ENCODE measurements at places on chromosomes 5 and 9. TPM values are rescaled to one million over a fixed set of nuclear protein-coding genes. Genes with fewer than 3 reads are reported as not detected.

DNA sequence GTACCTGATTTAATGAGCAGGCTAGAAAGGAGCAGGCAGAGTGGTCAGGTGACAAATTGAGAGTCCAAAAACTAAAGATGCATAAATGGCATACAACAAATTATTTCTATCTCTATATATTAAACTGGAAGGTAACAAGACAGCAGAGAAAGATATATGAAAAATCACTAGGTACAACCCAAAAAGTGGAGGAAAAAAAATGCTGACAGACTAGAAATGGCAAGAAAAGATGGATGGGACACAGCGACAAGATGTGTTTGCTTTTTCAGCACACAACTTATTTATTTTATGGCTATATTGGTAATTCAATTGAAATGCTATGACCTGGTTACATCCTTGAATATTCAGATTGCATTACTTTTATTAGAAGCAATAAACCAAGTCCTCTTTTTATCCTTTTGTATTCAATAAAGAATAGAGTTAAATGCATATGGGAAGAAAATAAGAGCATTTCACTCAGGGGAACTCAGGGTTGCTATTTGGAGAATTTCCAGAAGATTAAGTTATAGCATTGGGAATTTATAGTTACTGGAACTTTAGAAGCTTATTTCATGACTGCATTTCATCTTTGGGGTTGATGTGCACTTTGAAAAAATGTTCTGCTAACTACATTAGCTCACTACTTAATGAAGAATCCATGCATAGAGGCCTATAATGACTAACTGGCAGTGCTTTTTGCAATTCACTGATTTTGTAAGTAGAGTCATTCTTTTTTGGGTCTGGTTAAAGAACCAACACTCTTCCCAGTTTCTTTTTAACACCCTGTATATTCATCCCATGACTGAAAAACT, 566.6 kb upstream of the TUSC1 start:
- no peaks in the 10 kb centered on the region for H3K4me1 ChIP-seq
- no peaks in the 10 kb centered on the region for H3K27me3 ChIP-seq
- no peak overlapping the region for H3K4me3 ChIP-seq

Gene LCN1
- total RNA-seq = not detected

Gene NR6A1
- 2.2 TPM for total RNA-seq

GRCh38 chr9:3043369-3043768, 199.5 kb upstream of the PUM3 start:
- DNase-seq = no peak
- no peaks in the 10 kb centered on the region for H3K36me3 ChIP-seq
- no peak overlapping the region for H3K27ac ChIP-seq
- no peaks in the 10 kb centered on the region for H3K27me3 ChIP-seq
- no peak overlapping the region for H3K4me3 ChIP-seq

Gene ADGRV1
- not detected for total RNA-seq

DNA sequence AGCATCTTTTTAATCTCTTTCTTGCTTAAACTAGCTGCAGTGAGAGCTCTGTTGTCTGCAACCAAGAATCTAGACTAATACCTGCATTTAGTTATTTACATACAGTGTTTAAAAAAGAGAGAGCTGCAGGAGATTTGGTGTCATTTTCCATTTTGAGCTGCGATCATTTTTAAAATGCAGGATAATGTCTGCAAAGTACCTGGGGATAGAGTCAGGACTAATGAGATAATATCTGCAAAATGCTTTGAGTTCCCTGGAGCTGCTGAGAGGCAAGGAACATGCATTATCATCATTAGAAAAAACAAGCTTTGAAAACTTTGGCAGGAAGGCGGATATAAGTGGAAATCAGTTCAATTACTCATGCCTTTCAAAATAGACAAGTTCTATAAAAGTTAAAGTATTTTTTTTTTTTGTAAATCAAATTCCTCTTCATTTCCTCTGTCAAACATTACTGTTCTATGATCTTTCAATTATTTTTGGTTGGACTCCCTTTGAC, 21.8 kb upstream of the ANKRD33B start:
- H3K4me3 ChIP-seq = no peak overlapping the region
- H3K4me1 ChIP-seq = no peaks in the 10 kb centered on the region
- no peak for DNase-seq
- no peak overlapping the region for H3K27ac ChIP-seq
- H3K36me3 ChIP-seq = no peaks in the 10 kb centered on the region
- H3K27me3 ChIP-seq = peaks cover 3% of the 10 kb centered on the region

DNA sequence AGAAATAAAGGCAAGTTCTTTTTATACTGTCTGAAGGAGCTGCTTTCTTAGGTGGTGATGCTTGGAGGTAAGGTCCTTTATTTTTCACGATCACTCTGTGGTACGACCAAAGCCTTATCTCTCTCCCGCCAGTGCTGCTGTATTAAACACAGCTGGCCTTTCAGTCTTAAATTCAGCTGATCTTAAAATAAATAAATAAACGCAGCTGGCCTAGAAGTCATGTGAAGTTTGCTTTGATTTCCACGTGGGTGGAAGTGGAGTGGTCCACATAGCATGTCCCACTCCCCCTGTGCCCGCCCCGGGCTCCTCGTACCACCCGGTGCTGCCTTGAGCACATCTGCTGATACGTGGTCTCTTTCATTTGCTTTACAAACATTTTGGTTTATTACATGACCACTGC, 260.4 kb downstream of the FANCC start:
- H3K27ac ChIP-seq = peak overlapping the region; percentile 85
- H3K4me1 ChIP-seq = peaks cover 95% of the 10 kb centered on the region
- H3K27me3 ChIP-seq = no peaks in the 10 kb centered on the region
- DNase-seq = no peak
- H3K36me3 ChIP-seq = no peaks in the 10 kb centered on the region

DNA sequence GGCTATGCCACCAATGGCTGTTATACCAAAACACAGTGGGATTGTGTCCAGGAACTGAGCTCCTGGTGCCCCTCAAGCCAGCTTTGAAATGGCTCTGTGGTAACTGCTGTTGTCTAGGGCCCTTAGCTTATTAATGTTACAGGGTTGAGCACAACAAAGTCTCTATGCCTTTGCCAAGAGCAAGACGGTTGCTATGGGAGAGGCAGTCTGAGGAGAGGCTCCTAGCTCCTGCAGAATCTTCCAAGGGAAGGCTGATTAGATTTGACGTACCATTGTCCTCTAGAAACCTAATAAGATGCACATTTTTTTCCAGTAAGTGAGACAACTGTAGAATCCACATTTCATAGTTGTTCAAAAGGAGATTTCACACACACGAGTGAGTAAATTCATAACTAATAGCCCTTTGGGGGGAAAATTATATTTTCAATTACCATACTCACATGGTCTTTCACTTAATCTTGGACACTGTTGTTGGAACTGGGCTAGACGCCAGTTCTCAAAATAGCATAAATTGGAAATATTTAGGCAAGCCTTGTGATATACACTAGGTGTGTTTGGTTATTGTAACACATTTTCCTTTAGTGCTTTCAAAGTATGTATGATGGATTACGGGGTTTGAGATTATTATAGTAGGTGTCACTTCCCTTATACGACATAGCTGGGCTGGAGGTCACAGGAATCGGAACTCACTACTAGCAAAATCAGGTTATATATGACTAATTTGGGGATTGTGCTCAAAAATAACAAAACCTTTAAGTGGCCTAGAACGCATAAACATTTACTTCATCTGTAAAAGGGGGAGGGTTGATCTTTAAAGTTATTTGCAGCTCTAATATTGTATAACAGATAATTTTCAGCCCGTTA, 186.3 kb upstream of the EGFLAM start:
- no peak for DNase-seq
- H3K4me1 ChIP-seq = no peaks in the 10 kb centered on the region
- H3K27ac ChIP-seq = no peak overlapping the region
- H3K4me3 ChIP-seq = no peak overlapping the region
- H3K36me3 ChIP-seq = no peaks in the 10 kb centered on the region

DNA sequence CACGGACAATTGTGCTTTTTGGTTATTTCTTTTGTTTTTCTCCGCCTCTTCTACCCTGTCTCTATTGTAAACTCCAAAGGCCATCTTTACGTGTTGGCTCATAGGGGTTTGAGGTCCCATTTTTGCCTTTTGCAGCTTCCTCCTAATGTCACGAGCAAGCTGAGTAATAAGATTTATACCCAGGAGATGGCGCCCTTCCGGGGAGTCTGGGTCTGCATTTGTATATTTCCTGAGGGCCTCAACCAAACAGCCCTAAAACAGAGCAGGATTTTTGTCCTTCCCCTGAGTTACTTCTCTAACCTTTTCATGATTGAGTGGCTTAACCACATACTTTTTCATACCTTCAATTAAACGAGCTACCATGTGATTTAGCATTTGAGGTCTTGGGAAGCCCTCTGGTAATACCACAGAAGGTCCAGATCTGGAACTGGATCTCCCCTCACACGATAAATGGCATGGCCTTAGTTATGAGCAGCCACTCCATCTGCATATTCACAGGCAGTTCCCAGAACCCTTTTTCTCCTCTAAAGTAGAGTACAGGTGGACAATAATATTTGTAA, 11.2 kb upstream of the CFAP95 start:
- H3K4me1 ChIP-seq = no peaks in the 10 kb centered on the region
- H3K36me3 ChIP-seq = no peaks in the 10 kb centered on the region
- no peak for DNase-seq
- H3K27ac ChIP-seq = no peak overlapping the region

- no peaks in the 10 kb centered on the region for H3K27me3 ChIP-seq
- H3K4me3 ChIP-seq = peak overlapping the region; percentile 82
- peak overlapping the region; percentile 96 for H3K27ac ChIP-seq
Measured at GRCh38 chr9:111897601-111898137, 1.1 kb downstream of the UGCG start.

Gene MARCHF3
- 3.0 TPM for total RNA-seq

Gene GNA14
- total RNA-seq = 0.56 TPM

Gene SGCD
- 37.0 TPM for total RNA-seq

Gene ANKRD33B
- total RNA-seq = 38.9 TPM

- H3K36me3 ChIP-seq = no peaks in the 10 kb centered on the region
- H3K4me1 ChIP-seq = no peaks in the 10 kb centered on the region
- no peak for DNase-seq
- no peak overlapping the region for H3K4me3 ChIP-seq
Measured at GRCh38 chr5:163861670-163862069, 356.3 kb downstream of the MAT2B start.

- no peak overlapping the region for H3K4me3 ChIP-seq
- no peak overlapping the region for H3K27ac ChIP-seq
- DNase-seq = no peak
- H3K36me3 ChIP-seq = no peaks in the 10 kb centered on the region
Measured at GRCh38 chr5:56735849-56736641, 79.3 kb upstream of the MAP3K1 start.

DNA sequence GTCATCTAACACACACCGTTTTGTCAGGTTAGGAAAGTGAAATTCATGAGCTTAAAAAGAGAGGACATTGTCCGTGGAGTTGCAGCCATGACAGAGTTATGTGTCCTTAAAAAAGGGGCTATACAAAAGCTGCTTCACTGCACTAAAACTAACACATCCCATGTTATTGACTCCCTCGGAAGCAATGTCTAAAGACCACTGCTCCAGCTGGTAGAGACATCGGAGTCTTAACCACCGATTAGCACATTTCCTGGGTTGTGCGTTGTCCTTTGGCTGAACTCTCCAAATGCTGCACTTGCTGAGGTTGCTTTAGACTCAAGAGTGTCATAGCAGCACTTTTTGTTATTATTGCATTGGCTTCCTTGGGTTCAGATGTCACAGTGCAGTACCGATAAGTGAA, 128.3 kb upstream of the C9orf72 start:
- no peaks in the 10 kb centered on the region for H3K36me3 ChIP-seq
- peak; percentile 9 for DNase-seq
- H3K27me3 ChIP-seq = no peaks in the 10 kb centered on the region
- peaks cover 6% of the 10 kb centered on the region for H3K4me1 ChIP-seq

- H3K4me1 ChIP-seq = peaks cover 11% of the 10 kb centered on the region
- no peaks in the 10 kb centered on the region for H3K27me3 ChIP-seq
- DNase-seq = no peak
- no peak overlapping the region for H3K27ac ChIP-seq
Measured at GRCh38 chr9:137455359-137455991, 3.7 kb downstream of the NSMF start.

GRCh38 chr5:106699796-106700195, 970.9 kb downstream of the EFNA5 start:
- H3K27ac ChIP-seq = no peak overlapping the region
- no peak overlapping the region for H3K4me3 ChIP-seq
- no peaks in the 10 kb centered on the region for H3K36me3 ChIP-seq
- H3K27me3 ChIP-seq = no peaks in the 10 kb centered on the region
- no peak for DNase-seq

DNA sequence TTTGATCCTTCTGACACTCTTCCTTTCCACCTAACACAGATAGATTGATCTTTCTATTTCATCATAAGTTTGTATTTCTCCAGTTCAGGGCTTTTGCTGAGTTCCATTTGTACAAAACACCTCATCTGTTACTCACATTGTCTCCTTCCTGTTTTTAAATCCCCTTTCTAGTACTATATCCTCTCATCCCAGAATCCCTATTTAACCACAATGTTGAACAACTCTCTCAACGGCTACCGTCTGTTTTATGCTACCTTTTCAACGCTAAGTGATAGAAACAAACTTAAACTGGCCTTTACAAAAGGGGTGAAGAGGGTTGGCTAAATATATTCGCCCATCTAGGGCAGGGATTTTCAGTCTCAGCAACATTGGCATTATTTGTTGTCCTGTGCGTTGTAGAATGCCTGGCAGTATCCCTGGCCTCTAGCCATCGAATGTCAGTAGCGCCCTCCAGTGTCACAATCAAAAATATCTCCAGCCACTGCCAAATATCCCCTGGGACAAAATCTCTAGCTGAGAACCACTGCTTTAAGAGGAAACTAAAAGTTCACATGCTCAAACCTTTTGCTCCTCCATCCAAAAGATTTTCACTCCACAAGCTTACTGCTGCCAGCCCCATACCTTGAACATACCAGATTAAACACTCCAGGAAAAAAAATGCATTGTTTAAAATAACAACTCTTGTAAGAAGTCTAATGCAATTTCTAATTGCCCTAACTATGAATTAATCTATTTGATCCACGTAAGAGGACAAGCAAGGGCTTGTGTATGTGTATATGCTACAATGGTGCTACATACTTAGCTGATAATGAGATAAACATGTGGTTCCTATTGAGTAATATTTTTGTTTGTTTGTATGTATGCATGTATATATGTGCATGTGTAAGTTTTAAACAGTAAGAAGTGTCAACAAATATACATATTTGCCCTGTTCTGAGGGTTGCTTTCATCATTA, 344.0 kb downstream of the PTPRD start:
- no peaks in the 10 kb centered on the region for H3K4me1 ChIP-seq
- DNase-seq = no peak
- H3K27ac ChIP-seq = no peak overlapping the region
- H3K27me3 ChIP-seq = no peaks in the 10 kb centered on the region

- H3K27ac ChIP-seq = no peak overlapping the region
- H3K4me1 ChIP-seq = no peaks in the 10 kb centered on the region
- no peaks in the 10 kb centered on the region for H3K36me3 ChIP-seq
- no peaks in the 10 kb centered on the region for H3K27me3 ChIP-seq
- no peak for DNase-seq
Measured at GRCh38 chr9:19155106-19155935, 28.0 kb upstream of the PLIN2 start.

Gene CCL21
- 1.9 TPM for total RNA-seq

GRCh38 chr9:134680393-134681060, 38.9 kb downstream of the COL5A1 start:
- H3K27ac ChIP-seq = no peak overlapping the region
- no peak for DNase-seq
- H3K27me3 ChIP-seq = peaks cover 4% of the 10 kb centered on the region
- no peak overlapping the region for H3K4me3 ChIP-seq
- no peaks in the 10 kb centered on the region for H3K36me3 ChIP-seq
